Peyer's patch (tissue), 4 donors: ENCODE measurements at places on chromosomes 12 and 14. TPM values are rescaled to one million over a fixed set of nuclear protein-coding genes. Genes with fewer than 3 reads are reported as not detected.

The TMEM117 gene
- 53.2 TPM for total RNA-seq

The SYT1 gene
- 4.1 TPM for total RNA-seq

The CKAP4 gene
- 18.2 TPM for total RNA-seq

- DNase-seq, result no peak
Observed at GRCh38 chr14:33908540-33909223, 42.2 kb downstream of the EGLN3 start.

GRCh38 chr12:93274937-93275336 lies 102.8 kb upstream of the NUDT4 start:
- no peak for DNase-seq

DNA sequence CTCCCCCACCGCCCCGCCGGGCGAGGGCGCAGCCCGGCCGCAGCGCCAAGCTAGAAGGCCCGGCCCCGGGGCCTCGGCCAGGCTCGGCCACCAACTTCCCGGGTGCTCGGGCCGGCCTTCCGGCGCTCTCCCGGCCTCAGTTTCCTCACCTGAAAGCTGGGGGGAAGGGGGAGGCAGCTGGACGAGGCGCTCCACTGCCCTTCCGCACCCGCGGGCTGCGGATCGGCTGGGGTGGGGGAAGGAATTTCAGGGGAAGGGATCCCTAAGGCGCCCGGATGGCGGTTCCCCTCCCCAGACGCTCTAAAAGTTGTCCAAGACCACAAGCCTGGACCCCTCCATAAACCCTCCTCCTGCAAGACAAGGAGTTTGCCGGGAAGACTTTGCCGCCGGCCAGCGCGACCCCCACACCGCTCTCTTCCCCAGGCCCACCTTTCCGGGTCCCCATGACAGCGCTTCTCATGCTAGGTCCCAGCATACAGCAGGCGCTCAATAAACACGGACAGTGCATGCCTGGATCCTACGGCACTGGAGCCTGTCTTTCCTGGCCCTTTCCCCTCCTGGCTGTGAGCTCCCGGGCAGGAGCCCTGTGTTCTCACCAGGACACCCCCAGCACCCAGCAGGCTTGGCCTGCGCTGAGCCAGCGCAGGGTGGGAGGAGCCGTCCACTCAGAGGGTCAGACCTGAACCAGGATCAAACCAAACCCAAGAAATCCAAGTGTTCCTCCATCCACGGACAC lies 18.1 kb downstream of the BEGAIN start:
- DNase-seq, result no peak

DNA sequence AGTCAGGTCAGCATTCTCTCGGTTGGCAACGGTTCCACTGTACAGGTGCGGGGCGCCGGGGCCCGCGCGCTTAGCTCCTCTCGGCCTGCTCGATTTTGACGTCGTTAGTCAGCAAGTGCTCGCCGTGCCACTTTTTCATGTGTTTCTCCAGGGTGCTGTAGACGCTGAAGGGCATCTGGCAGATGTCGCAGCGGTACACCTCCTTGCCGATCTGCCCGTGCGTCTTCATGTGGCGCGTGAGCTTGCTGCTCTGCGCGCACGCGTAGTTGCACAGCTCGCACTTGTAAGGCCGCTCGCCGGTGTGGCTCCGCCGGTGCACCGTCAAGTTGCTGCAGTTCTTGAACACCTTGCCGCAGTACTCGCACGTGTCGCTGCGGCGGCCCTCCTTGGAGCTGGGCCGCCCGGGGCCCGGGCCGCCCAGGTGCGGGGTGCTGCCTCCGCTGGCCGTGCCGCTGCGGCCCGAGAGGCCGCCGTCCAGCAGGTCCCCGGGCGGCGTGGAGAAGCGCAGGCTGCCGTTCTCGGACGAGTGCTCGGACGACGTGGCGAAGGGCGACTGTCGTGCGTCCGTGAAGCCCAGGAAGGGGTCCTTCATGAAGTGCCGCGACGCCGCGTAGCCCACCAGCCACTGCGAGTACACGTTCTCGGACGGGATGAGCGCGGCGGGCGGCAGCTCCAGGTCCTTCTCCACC lies 97.8 kb downstream of the BCL11B start:
- DNase-seq, result peak; percentile 46

- peak; percentile 66 for DNase-seq
Observed at GRCh38 chr12:117587631-117588287, 226.3 kb upstream of the NOS1 start.

DNA sequence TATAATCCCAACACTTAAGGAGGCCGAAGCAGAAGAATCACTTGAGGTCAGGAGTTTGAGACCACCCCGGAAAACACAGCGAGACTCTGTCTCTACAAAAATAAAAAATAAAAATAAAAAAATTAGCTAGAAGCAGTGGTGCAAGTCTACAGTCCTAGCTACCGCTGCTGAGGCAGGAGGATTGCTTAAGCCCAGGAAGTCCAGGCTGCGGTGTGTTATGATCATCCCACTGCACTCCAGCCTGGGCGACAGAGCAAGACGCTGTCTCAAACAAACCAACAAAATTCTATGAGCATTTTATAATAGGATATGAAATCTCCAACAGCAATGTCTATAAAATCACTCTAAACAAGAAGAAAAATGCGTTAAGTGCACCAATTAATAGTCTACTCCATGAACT lies 75.3 kb downstream of the PPP1R12A start:
- no peak for DNase-seq
